ENCODE measurements at places on chromosomes 11 and 22. TPM values are rescaled to one million over a fixed set of nuclear protein-coding genes. Genes with fewer than 3 reads are reported as not detected.

- H3K27ac ChIP-seq, result peak overlapping the region; percentile 94
- peak overlapping the region; percentile 94 for H3K4me3 ChIP-seq
- DNase-seq, result no peak
- H3K36me3 ChIP-seq, result no peaks in the 10 kb centered on the region
- peaks cover 37% of the 10 kb centered on the region for H3K4me1 ChIP-seq
- no peaks in the 10 kb centered on the region for H3K27me3 ChIP-seq
These were observed 1.2 kb downstream of the DGCR2 start for GRCh38 chr22:19120829-19121630.

DNA sequence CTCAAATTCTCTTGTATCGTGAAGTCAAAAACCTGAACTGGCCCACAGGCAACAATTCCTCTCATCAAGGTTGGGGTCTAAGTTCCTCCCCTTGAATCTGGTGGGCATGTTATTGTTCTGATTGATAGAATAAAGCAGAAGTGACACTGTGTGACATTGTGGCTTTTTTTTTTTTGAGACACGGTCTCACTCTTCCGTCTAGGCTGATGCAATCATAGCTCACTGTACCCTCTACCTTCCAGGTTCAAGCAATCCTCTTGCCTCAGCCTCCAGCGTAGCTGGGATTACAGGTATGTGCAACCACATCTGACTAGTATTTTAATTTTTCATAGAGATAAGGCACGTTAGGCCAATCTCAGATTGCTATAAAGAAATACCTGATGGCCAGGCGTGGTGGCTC is 8.9 kb upstream of the PELI3 start:
- DNase-seq, result no peak
- H3K4me3 ChIP-seq, result no peak overlapping the region
- peaks cover 20% of the 10 kb centered on the region for H3K27me3 ChIP-seq
- no peaks in the 10 kb centered on the region for H3K36me3 ChIP-seq

DNA sequence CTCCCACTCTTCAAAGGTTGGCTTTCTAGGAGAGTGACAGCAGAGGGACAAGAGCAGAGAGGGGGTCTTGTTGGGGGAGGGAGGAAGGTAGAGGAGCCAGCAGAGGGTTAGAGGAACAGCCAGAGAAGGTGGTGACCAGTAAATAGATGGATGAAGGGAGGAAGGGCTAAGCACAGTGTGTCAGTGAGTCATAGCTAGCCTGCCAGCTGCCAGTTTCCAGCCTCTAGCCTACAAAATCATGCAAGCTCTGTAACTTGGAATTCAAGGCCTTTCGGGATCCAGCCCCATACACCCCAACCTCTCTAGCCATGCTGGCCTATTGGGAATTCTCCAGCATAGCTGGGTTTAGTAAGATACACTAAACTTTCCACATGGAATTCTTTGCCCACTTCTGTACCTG is 147.4 kb upstream of the TEAD1 start:
- H3K4me1 ChIP-seq, result peaks cover 3% of the 10 kb centered on the region
- H3K27me3 ChIP-seq, result no peaks in the 10 kb centered on the region
- no peak for DNase-seq
- H3K4me3 ChIP-seq, result no peak overlapping the region
- H3K36me3 ChIP-seq, result peaks cover 28% of the 10 kb centered on the region

- DNase-seq, result no peak
- peak overlapping the region; percentile 50 for H3K27ac ChIP-seq
- H3K27me3 ChIP-seq, result no peaks in the 10 kb centered on the region
- H3K36me3 ChIP-seq, result no peaks in the 10 kb centered on the region
- peak overlapping the region; percentile 39 for H3K4me3 ChIP-seq
- peaks cover 6% of the 10 kb centered on the region for H3K4me1 ChIP-seq
These were observed 118.2 kb upstream of the OR9Q1 start for GRCh38 chr11:57905439-57905838.

- no peak overlapping the region for H3K4me3 ChIP-seq
- no peak overlapping the region for H3K27ac ChIP-seq
- H3K36me3 ChIP-seq, result no peaks in the 10 kb centered on the region
These were observed 76.2 kb downstream of the SVIP start for GRCh38 chr11:22753416-22753815.

DNA sequence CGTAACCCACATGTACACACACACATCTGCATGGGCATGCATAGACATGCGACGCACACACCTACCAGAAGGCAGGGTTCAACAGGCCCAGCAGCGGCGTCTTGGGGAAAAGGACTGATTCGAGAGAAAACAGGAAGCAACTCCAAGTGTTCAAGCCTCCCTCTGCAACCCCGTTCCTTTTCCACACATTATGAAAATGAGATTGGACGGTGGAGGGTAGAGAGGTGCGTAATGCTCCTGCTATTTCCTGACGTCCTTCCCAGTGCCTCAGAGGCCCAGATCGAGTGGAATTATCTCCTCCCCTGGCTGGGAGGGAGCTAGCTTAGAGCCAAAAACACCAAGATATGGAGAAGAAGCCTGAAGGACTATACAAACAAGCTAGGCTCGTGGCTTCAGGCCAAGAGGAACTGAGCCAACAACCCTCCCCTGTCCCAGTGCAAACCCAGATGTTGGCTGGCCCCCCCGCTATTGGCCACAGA is 289.2 kb downstream of the MN1 start:
- peaks cover 8% of the 10 kb centered on the region for H3K27me3 ChIP-seq
- no peak overlapping the region for H3K4me3 ChIP-seq

DNA sequence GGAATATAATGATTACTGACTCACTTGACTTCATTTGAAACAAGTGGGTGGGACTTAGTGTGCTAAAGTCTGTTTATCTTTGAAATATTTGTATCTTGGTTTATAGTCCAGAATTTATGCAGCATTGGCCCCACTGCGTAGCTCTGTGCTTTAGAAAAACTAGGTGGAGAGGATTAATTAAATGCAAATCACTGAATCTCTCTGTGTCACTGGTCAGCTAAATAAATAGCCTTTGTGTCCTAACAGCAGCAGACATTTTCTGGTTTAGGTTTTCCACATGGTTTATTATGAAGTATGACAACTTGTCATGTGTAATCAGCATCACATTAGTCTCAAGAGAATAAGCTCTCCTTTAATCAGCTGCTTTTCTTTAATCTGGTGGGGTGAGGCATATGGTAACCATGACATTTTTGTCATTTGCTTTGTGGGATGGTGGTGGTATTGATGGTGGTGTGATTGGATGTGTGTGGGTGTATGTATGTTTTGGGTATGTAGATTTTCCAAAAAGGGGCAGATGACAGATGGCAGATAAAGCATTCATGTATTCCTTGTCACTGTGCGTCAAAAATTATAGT is 33.9 kb downstream of the BCL2L13 start:
- peak overlapping the region; percentile 42 for H3K27ac ChIP-seq
- H3K27me3 ChIP-seq, result no peaks in the 10 kb centered on the region
- H3K36me3 ChIP-seq, result peaks cover 8% of the 10 kb centered on the region
- H3K4me3 ChIP-seq, result no peak overlapping the region
- no peak for DNase-seq

DNA sequence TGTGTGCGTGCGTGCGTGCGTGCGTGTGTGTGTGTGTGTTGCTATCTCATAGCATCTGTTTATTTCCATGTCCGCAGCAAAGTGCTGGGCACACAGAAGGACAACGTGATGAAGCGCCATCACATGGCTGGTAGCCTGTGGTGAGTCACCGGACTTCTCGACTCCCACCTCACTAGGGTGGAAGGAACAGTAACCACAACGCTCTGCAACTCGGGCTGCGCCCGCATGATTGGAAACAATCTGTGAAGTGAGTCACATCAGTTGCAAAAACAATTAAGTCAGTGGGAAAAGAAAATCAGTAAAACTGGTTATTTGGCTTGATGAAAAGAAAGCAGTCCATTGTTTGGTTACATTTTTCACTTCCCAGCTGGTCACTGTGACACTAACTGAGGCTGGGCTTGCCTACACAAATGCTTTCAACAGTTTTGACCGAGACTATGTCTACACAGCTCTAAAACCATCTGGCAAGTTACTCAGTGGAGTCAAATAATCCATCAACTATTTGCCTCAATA is 437.3 kb upstream of the CADM1 start:
- peaks cover 4% of the 10 kb centered on the region for H3K4me1 ChIP-seq
- DNase-seq, result no peak
- peak overlapping the region; percentile 15 for H3K27ac ChIP-seq
- H3K27me3 ChIP-seq, result peaks cover 37% of the 10 kb centered on the region
- H3K4me3 ChIP-seq, result peak overlapping the region; percentile 38

DNA sequence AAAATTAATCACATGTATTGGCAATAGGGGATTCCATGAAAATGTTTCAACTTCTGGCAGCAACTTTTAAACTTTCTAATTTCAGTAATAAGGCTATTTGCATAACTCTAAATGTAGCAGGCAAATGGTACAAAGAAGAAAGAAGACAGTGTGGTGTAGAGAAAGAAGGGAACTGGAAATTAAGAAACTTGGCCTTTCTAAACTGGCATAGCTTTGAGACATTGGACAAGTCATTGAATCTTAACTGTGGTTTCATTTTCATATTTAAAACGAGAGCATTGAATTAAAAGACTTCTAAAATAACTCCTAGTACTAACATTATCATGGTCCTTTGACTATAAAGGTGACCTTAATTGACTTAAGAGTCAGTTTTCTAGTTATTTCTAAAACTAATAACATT is 125.0 kb downstream of the UVRAG start:
- no peaks in the 10 kb centered on the region for H3K36me3 ChIP-seq
- no peak for DNase-seq
- no peaks in the 10 kb centered on the region for H3K27me3 ChIP-seq
- H3K4me3 ChIP-seq, result no peak overlapping the region

GRCh38 chr11:20544603-20545237 is 54.7 kb upstream of the SLC6A5 start:
- H3K4me3 ChIP-seq, result no peak overlapping the region
- peaks cover 4% of the 10 kb centered on the region for H3K27me3 ChIP-seq
- peaks cover 7% of the 10 kb centered on the region for H3K4me1 ChIP-seq
- H3K36me3 ChIP-seq, result no peaks in the 10 kb centered on the region
- DNase-seq, result no peak
- H3K27ac ChIP-seq, result no peak overlapping the region

GRCh38 chr22:20857247-20857643 is 1.4 kb downstream of the PI4KA start:
- no peaks in the 10 kb centered on the region for H3K27me3 ChIP-seq
- peak overlapping the region; percentile 78 for H3K27ac ChIP-seq
- peaks cover 3% of the 10 kb centered on the region for H3K36me3 ChIP-seq
- DNase-seq, result no peak
- peak overlapping the region; percentile 92 for H3K4me3 ChIP-seq

DNA sequence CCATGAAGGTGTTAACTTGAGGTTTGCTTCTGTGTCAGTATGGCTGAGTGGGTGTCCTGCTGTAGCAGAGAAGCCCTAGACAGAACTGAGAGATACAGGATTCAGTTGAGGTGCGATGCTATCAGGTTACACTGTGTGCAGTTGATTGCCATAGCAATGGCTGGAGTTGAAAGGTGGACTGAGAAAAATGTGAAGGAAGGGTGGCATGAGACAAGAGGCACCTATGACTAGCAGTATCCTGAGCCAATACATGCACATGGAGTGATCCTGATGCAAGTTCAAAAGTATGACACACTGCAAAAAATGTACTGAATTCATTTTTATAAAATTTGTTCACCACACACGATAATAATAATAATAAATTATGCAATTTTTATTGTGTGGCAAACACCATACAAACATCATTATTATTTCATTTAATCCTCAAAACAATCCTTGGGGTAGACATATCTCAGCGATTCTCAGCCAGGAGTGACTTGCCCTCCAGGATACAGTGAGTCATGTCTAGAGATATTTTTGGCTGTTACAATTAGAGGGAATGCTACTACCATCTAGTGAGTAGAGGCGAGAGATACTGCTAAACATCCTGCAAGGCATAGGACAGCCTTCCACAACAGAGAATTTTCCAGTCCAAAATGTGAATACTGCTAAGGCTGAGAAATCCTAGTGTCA is 3.9 kb upstream of the PIWIL4 start:
- H3K4me1 ChIP-seq, result peaks cover 16% of the 10 kb centered on the region
- DNase-seq, result no peak
- H3K27me3 ChIP-seq, result no peaks in the 10 kb centered on the region
- H3K36me3 ChIP-seq, result no peaks in the 10 kb centered on the region

- H3K36me3 ChIP-seq, result peaks cover 26% of the 10 kb centered on the region
- H3K4me3 ChIP-seq, result no peak overlapping the region
- H3K27me3 ChIP-seq, result no peaks in the 10 kb centered on the region
- no peak for DNase-seq
These were observed 25.9 kb downstream of the RAB6A start for GRCh38 chr11:73734993-73735392.

- DNase-seq, result no peak
- H3K27ac ChIP-seq, result no peak overlapping the region
- no peak overlapping the region for H3K4me3 ChIP-seq
- H3K27me3 ChIP-seq, result peaks cover 3% of the 10 kb centered on the region
- H3K36me3 ChIP-seq, result no peaks in the 10 kb centered on the region
These were observed 38.6 kb upstream of the MMP13 start for GRCh38 chr11:102994105-102994504.

- H3K36me3 ChIP-seq, result no peaks in the 10 kb centered on the region
- no peak for DNase-seq
- no peak overlapping the region for H3K27ac ChIP-seq
- H3K27me3 ChIP-seq, result peaks cover 43% of the 10 kb centered on the region
- no peaks in the 10 kb centered on the region for H3K4me1 ChIP-seq
- no peak overlapping the region for H3K4me3 ChIP-seq
These were observed 174.5 kb upstream of the NTM start for GRCh38 chr11:131195661-131196517.

- peaks cover 44% of the 10 kb centered on the region for H3K27me3 ChIP-seq
- H3K4me3 ChIP-seq, result peak overlapping the region; percentile 74
- no peak overlapping the region for H3K27ac ChIP-seq
- no peaks in the 10 kb centered on the region for H3K36me3 ChIP-seq
These were observed 758 bp downstream of the MCAM start for GRCh38 chr11:119316016-119316728.

- peaks cover 11% of the 10 kb centered on the region for H3K27me3 ChIP-seq
- H3K4me1 ChIP-seq, result no peaks in the 10 kb centered on the region
- H3K36me3 ChIP-seq, result no peaks in the 10 kb centered on the region
- H3K4me3 ChIP-seq, result no peak overlapping the region
- DNase-seq, result no peak
These were observed 116.8 kb downstream of the RRAS2 start for GRCh38 chr11:14242187-14242586.

The NEFH gene
- 2.9 TPM for total RNA-seq

The OTOG gene
- 0.21 TPM for total RNA-seq

The TRPM5 gene
- 0.46 TPM for total RNA-seq
